ENCODE measurements at places on chromosomes 16 and 17.

GRCh38 chr17:18928628-18929125 is 23.3 kb upstream of the SLC5A10 start:
- no peak for DNase-seq

DNA sequence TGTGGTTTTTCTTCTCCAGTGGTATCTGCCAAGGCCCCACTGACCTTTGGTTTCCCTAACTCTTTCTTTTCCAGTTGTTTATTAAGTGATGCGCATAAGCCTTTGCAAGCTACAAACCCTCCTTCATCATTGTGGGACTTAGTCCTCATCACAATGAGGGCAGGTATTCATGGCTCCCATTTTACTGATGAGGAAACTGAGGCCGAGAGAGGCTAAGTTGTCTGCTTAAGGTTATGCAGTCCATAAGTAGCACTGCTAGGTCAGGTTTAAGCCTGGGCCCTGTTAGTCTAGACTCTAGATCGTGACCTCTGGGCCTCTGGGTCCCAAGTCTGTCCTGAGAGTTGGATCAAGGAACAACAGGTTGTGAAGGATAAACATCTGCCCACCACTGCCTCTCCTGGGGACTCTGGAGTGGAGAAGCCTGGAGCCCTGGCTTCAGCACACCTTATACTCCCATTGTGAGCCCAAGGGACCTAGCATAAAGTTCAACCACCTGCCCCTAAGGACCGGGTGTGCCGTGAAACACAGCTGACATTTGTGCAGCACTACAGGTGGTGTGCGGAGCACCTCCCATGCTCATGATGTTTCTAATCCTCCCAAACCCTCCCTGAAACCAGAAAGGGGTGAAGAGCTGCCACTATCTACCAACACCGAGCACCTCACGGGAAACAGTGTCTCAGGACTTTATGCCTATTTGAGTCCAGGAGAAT is 5.2 kb upstream of the KCNH6 start:
- DNase-seq: no peak

DNA sequence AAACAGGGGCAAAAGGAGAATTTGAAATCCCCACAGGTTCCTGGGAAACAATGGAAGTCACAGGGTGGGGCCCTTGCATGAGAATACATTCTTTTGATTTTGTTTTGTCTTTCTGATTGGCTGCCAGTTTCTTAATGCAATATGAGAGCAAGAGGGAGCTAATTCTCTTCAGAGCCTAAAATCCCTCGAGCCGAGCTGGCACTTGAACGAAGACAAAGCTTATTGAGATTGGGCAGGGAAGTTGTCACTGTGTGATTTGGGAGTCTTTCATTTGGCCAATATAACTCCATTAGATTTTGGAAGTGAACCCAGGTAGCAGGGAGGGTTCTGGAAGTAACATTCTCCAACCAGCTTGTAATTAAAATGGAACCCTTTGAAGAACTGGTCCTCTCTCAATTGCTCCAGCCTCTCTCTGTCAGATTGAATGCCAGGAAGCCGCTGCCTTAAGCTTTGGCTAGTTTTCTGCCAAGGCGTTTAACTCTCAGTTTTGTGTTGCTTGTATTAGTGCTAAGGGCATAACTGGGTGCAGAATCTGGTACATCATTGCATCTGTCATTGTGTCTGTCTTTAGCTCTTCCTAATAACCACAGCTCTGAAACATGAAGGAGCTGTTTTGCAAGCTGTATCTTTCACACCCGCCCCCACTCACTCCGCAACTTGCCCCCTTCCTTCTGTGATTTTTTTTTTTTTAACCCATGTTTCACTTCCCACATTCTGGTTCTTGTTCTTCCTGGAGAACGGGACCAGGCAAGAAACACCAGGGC is 272.0 kb downstream of the MAF start:
- no peak for DNase-seq

GRCh38 chr17:66784621-66785364 is 50.1 kb upstream of the CACNG5 start:
- DNase-seq: no peak

DNA sequence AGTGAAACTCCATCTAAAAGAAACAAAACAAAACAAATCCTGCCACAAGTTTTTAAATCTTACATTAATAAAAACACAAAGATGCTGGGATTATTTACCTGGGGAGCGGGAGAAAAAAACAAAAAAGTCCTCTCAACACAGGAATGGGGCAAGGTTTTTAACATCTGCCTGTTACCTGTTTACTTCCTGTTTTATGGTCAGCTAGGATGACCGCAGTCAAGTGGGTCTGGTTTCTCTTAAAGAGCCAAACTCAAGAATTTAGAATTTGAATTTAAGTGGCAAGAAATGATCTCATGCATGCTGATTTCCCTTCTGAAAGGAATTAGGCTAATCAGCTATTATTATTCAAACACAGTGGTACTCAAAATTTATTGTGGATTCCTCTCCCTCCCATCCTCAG is 39.7 kb upstream of the TBC1D3K start:
- peak; percentile 10 for DNase-seq

GRCh38 chr16:56960681-56961281 is 969 bp upstream of the CETP start:
- DNase-seq: no peak

DNA sequence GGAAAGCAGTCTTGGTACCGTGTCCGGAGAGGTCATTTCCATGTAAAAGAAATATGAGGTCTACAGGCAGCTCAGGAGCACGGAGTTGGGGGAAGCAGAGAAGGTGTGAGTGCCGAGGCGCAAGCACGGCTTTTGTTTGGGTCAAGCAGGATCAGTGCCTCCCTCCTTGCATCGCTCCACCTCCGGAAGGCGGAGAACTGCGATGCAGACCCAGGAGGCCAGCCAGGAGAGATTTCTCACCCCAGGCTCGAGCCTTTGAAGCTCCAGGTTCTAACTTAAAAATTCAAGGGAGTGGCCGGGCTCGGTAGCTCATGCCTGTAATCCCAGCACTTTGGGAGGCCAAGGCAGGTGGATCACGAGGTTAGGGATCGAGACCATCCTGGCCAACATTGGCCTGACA is 25.0 kb downstream of the NAA60 start:
- no peak for DNase-seq

GRCh38 chr16:19698480-19699465 is 19.3 kb downstream of the KNOP1 start:
- DNase-seq: peak; percentile 50

DNA sequence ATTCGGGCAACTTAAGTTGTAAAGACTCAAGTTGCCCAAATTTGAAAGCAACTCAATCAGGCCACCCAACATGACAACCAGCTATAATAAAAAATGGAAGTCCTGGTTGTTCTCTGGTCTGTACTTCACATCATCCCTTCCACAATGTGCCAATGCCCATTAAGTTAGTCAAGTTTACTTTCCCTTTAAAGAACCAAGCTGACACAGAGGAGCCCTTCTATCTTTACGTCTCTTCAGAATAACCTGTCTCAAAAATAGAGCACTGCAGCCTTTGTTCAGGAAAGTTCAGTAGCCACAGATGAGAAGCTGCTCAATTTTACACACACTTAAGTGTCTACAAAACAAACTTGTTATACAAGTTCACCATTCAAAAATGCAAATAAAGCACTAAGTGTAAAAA is 75.1 kb upstream of the C17orf78 start:
- DNase-seq: no peak

DNA sequence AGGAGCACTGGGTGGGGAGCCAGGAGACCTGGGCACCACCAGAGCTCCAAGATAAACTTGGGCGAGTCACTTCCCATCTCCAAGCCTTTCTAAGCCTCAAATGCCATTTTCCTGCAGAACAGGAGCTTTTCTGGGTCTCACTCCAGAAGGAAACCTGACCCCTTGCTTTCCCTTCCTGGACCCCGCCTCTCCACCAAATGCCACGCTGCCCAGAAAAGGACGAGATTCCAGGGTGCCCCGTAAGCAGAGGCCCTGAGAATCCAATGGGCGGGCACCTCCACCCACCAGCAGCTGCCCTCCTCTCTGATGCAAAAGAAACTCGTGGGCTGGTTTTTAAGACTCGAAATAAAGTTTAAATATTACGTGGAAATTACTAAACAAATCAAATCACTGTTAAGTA is 31.3 kb downstream of the ZNF423 start:
- DNase-seq: no peak

DNA sequence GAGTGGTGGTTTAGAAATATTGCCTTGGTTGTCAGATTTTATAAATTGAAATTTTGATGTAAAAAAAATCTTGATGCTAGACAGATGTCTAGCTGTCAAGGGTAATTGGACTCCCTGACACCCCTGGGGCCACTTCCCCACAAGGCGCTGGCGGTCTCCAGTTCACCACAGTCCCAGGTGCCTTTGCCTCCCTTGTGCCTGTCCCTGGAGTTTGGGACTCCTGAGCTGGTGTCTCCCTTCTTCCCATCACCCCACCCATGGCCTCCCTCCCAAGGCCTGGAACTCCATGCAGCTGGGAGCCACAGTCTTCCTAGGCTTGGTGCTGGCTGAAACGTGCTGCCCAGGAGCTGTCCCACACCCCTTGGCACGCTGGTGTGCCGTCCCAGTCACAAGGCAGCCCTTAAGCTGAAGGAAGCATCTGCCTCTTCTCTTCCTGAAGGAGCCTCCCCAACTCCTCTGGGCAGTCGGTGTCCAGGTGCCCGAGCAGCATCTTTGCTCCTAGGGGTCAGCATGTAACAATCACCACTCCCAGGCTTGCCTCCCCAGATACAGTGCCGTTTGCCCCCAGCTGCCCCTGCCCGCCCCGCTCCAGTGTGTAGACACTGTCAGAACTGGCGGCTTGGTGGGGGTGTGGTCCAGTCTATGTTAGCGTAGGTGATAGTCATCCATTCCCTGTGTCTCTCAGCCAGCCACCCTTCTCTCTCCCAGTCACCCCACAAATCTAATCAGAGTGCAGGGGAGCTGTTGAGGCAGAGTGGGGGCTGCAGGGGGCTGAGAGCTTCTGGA is 26.2 kb downstream of the POLR3E start:
- no peak for DNase-seq

DNA sequence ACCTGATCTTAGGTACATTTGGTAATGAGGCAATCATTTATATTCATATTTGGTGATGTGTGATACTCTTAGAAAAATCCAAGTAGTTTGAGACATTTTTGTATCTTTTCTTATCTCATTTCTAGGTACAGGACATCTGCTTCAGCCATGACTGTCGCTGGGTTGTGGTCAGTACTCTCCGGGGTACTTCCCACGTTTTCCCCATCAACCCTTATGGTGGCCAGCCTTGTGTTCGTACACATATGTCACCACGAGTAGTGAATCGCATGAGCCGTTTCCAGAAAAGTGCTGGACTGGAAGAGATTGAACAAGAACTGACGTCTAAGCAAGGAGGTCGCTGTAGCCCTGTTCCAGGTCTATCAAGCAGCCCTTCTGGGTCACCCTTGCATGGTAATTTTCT is 312.2 kb downstream of the BCAS3 start:
- DNase-seq: no peak

DNA sequence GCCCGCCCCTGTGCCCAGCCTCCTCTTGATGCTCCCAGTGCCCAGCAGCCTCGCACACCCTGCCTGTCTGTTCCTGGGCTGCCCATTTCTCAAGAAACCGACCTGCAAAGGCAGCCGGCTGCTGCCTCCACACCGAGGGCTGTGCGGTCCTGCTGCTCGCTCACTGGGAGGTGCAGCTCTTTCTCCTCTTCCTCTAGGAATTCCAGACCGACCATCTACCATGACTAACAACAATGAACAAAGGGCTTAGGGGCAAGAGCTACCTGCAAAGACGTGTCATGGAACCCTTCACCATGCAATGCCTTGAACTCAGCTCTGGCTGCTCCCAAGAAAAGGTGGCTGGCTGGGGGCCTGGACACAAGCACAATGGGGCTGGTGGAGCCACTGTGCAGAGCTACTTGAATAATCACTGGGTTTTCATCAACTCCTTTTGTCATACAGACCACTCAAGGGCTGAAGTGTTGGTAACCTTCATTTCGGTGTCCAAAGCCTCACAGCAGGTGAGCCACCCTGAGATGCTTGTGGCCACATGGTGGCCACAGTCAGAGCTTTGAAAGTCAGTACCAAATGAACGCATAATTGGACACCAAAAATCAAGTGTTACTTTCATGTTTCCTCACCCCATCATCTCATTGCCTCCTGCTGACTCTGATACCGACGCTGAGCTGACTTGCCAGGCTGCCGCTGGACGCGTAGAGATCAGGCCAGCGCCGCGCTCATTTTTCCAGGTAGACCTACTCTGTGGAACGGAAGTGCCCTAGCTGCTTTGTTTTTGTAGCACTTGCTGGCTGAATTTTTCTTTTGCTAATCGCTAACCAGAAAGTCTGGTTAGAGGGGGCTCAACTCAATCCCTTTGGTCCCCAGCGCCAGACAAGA is 19.8 kb downstream of the CYB561 start:
- no peak for DNase-seq

DNA sequence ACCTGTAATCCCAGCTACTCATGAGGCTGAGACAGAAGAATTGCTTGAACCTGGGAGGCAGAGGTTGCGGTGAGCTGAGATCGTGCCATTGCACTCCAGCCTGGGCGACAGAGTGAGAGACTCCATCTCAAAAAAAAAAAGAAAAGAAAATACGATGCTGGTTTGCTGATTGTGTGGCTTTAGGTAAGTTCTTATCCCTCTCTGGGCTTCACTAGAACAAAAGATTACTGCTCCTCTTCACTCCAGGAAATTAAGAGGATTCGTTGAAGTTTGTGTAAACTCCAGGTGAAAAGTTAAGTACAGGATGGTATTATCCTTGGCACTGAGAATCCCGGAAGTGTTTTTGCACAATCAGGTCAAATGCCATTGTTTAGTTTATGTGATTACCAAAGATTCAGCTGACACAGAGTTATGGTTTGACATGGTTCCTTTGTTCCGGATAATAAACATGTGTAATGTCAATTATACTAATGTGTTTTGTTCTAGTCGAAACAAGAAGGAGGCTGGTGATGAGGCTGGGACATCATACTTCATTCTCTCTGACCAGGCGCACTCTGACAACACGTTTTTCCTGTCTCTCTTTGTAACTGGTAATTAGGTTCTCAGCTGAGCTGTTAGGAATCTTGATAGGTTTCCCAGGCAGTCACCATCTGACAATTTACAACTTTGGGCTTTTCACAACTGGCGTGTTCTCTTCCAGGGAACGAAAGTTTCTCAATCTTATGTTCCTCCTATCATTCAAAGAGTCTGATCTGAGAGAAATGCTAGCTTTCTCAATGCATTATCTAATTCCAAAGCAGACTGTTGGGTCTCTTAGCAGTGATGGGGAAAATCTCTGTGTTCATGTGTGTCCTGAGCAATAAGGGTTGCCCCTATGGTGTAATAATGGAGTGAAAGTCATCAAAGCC is 10.8 kb upstream of the TAOK1 start:
- DNase-seq: peak; percentile 54

DNA sequence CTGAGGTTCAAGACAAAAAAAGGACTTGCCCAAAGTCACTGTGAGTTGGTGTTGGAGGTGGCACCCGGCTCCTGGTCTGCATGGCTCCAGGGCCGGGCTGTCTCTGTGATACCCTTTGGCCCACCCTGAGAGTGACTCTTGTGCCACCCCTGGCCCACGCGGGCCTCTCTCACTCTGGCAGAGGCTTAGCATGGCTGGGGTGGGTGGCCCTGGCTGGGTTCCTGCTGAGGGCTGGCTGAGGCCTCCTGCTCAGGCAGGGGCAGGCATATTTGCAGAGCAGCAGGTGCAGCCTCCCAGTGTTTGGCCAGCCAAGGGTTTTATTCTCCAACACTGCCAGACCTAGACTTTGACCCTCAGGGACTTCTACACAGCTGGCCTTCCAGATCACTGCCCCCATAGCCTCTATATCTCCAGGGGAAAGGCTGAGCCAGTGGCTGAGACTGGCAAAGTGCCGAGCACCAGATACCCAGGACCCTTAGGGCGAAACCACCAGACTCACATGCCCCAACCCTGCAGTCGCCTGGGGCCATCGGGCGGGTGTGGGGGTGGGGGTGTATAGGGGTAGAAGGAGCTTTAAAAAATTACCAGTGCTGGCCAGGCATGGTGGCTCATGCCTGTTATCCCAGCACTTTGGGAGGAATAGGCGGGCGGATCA is 21.5 kb upstream of the ADGRG1 start:
- no peak for DNase-seq
